Activated T-cell treated with anti-CD3 and anti-CD28 coated beads, Interleukin-2, amount 50 U/mL, for 72 hours (primary cell): ENCODE measurements at places on chromosomes 1 and 21. TPM values are rescaled to one million over a fixed set of nuclear protein-coding genes. Genes with fewer than 3 reads are reported as not detected.
A peak's percentile ranks its signal among the peaks of the same experiment; 100 is the strongest.

GRCh38 chr1:27824411-27824810 lies 6.2 kb upstream of the PPP1R8 start:
- DNase-seq: no peak

TAF13 gene
- total RNA-seq: 29.4 TPM

AMPD1 gene
- not detected for total RNA-seq

DNA sequence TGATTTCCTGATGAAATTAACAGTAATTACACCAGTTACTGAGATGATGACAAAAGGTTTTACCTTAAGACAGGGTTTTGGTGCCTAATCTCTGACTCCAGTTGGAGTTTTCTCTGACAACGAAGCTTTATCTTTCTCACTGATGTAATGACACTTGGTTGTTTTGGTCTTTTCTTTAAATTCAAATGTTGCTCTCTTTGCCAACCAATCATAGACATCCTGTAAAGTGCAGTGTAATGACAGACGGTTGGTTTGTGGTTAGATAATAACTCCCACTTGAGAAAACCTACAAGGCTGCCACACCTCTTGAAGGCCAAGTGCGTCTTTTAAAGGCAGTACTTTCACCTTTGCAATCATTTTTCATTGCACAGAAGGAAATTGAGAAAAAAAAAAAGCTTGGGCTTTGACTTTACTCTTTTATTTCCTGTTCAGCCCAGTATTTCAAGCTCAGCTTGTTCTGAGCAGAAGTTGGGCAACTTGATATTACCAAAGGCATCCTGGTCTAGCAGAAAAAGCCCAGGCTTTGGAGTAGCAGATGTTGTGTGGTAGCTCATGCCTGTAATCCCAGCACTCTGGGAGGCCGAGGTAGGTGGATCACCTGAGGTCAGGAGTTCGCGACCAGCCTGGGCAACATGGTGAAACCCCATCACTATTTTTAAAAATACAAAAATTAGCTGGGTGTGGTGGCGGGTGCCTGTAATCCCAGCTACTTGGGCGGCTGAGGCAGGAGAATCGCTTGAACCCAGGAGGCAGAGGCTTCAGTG lies 14.9 kb downstream of the PDIK1L start:
- peak; percentile 51 for DNase-seq

GRCh38 chr1:117570988-117571409 lies 34.8 kb upstream of the TENT5C start:
- DNase-seq: no peak

DNA sequence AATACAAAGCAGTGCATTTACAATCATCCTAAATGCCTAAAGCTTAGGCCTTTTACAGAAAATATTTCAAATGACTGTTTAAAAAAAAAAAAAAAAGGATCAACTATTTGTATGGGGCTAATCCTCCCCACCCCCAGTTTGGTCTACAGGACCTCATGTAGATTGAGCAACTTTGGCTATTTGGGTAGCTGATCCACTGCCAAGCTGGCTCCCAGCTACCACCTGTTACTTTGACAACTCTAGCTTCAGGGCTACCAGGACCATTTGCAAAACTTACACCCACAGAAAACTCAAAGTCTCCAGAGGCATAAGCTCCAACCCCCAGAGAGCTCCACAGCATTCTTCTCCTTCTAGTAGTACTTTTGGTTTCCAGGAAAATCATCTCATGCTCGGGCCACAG lies 29.4 kb downstream of the JAK1 start:
- no peak for DNase-seq
